Progenitor cell of endocrine pancreas (in vitro differentiated cells): ENCODE measurements at places on chromosomes 1 and 21.

DNA sequence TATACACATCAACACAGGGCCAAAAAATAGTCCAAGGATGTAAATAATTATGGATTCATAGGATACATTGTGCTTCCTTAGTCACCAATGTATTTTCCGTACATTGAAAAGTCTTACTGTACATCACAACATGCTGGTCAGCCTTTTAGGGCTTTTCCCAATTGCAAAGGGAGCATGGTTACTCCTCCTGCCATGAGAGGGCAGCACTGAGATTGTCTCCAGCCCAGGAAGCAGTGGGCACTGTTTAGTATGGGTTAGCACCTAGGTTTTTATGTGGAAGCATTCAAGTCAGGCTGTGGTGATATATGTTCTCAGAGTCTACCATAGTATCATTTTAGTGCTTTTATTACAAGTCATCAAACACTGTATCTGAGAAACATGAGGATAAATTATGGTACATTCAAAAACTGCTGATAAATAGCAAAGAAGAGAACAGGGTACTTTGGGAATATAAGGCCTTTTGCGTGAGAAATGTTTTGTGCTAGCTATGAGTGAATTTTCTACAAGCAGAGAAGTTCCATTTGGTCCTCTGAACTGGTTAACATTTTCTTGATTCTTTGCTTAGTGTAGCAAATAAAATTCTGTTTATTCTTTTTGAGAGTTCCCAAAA, 34.0 kb downstream of the ST6GALNAC5 start:
- DNase-seq, result peak; percentile 14

- no peak for DNase-seq
Observed at GRCh38 chr1:222224636-222225315, 323.1 kb downstream of the HHIPL2 start.

- no peak for DNase-seq
Observed at GRCh38 chr1:49045371-49045770, 268.7 kb upstream of the BEND5 start.

DNA sequence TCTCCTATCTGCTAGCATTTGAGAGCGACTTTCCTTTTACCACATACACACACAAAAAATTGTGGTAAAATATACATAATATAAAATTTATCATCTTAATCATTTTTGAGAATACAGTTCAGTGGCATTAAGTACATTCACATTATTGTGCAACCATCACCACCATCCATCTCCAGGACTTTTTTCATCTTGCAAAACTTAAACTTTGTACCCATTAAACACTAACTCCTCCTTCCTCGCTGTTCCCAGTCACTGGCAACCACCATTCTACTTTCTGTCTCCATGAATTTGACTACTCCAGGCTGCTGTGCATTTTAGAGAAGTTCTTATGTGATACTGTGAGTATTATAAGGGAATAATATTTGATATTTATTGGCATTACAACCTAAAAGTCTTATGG, 181.3 kb downstream of the C1orf21 start:
- DNase-seq, result no peak

DNA sequence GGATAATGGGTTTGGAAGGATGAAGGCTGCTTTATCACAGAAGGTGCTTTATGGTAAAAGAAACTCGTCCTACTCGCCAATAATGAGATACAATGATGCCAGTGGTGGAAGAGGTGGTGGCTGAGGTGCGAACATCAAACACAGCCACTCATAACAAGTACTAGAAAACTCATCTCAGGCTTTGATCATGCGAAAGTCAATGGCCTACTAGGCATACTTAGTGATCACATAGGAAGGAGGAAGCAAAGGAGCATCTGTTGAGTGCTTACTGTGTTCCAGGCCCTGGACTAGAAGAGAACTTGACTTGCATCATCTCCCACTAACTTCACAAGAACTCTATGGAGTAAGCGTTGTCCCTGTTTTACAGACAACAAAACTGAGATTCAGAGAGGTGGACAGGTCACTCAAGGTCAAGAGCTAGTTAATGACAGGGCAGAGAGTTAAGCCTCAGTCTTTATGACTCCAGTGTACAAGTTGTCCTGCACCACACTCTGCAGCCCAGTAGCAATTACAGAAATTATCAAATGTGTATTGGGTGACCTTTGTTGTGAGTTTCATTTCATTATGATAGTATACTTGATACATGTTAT, 33.6 kb downstream of the RUNX1 start:
- DNase-seq, result no peak

GRCh38 chr1:155622191-155622590, 12.2 kb downstream of the MSTO1 start:
- DNase-seq, result no peak

DNA sequence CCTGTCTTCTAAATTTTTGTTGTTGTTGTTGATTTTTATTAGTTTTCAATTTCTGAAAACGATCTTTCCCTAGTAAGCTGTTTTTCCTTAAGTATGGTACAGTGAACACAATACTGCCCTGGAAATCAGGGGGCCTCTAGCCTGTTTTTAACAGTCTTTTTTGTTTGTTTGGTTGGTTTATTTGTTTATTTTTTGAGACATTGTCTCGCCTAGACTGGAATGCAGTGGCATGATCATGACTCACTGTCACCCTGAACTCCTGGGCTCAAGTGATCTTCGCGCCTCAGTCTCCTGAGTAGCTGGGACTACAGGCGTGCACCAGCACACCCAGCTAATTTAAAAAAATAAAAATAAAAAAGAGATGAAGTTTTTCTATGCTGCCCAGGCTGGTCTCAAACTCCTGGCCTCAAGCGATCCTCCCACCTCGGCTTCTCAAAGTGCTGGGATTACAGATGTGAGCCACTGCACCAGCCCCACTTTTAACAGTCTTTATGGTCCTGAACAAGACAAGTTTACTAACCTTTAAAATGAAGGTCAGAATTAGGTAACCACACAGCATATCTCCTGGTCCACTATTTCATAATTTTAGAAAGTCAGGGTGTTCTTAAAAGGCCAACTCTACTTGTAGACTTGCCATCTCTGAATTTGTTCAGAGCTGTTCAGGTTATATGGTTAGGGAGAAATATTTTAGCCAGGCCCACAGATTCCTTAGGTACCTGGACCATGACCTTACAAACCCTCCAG, 35.4 kb downstream of the TBCE start:
- no peak for DNase-seq

GRCh38 chr1:35281565-35281964, 13.1 kb downstream of the ZMYM4 start:
- no peak for DNase-seq
